ENCODE measurements at places on chromosomes 5 and 9.
A peak's percentile ranks its signal among the peaks of the same experiment; 100 is the strongest.

DNA sequence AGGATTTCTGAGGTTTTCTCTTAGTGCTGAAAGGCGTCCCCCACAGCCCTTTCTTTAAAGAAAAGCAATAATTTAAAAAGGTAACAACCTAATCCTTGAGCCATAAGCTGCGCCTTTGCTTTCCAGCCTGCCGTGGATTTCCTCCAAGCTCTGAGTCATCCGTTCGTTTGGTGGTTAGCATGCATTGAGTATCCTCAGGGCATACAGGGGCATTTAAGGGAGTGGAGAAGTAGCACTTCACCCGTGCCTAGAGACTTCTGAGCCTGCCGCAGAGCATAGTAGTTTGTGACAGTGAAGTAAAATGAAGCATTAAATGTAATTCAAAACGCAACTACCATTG, 892 bp upstream of the TNC start:
- no peak for DNase-seq

DNA sequence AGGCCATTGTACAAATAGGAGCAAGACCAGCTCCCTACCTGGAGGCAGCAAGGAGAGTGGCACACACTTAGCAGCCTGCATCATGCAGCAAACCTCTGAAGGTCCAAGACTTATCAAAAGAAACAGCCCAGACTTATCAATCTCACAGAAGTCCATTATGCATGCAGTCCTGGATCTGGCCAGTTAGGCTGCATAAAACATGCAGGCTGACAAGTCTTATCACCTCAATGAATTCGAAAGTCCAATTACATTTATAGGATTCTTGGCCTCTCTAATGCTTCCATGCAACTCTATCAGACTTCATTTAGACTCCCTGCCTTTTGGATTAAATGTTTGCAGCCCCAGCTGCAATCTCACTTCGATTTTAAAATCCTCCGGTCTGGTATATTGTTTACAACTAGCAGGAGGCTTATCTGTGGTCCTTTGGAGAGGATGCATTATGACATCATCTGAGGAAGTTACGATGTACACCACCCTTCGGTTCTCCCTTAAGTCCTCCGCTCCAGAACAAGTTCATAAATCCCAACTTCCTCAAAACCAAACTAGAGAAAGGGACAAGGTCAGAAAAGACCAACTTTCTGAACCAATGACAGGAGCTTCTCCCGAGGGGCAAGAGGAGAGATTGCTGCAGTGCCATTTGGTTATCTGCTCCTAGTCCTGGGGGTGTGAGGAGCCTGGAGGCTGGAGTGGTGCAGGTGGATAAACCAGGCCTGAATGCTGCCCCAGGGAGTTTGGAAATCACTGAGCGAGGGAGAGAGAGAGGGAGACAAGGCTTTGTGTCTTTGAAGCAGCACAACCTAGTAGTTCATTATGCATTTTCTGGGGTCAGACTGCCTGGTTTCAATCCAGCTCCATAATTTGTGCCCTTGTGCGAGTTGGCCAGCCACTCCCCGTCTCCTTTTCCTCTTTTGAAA, 313.9 kb downstream of the TLE1 start:
- DNase-seq: no peak

- DNase-seq: no peak
These were observed 83.9 kb downstream of the PAPPA start for GRCh38 chr9:116237456-116237855.

DNA sequence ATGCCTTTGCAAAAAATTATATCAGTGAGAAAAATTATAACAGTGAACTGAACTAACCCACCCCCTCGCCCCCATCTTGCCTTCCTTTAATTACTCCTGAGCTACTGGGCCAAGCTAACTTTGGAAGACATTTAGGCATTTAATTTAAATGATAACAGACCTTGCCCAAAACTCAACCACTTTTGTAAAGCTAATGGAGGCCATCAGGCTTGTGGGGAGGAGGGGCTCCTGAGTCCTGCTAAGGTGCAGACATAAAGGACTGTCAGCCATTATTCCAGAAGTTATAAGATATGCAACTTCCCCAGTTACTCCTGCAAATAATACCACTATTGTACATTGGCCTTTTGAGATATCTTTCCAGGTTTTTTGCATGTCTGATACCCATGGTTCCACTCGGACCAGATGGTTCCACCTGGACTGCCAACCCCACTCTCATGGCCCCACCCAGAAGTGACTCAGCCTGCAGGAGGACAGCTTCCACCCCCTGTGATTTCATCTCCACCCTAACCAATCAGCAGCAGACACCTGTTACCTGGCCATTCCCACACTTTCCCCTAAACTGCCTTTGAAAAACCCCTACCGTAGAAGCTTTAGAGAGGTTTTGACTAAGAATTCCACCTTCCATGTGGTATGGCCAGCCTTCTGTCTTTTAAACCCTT, 805.4 kb upstream of the CDH6 start:
- DNase-seq: no peak

DNA sequence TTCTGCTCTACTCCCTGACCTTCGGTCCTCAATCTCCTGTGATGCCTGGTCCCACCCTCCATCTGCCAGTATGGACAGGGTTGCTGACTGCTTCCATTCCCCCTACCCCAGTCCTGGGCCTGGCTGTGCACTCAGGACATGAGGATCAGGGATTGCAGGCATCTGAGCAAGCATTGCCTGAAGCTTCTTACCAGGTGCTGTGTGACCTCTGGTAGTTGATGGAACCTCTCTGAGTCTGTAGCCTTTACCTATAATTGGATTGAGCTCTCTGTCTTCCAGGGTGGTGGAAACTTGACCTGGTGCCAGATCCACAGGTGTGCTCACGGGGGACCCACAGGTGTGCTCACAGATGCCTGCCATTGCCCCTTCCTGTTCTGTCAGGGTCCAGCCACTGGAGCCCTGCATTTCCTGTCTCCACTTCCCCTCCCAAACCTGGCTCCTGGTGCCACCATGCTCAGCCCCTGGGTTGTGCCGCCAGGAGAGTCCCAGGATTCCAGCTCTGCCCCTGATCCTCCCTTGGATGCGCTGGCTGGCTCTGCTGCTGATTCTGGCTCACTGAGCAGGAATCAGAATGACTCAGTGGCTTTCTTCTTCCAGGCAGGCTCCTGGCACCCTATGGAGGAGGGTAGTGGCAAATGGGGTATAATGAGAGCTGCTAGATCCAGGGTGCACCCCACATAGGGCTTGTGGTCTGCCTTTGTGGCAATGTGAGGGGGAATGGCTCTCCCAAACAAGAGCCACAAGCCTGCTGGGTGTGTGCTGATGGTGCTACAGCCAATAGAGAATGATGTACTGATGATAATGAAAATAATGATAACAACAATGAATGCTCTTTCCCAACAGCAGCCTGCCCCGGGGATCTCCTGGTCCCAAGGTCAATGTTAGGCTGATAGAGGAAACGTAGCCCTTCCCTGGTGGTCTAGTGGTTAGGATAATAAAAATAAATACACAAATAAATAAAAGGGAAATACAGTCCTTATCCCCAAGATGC, 35.2 kb upstream of the PSD2 start:
- DNase-seq: no peak

DNA sequence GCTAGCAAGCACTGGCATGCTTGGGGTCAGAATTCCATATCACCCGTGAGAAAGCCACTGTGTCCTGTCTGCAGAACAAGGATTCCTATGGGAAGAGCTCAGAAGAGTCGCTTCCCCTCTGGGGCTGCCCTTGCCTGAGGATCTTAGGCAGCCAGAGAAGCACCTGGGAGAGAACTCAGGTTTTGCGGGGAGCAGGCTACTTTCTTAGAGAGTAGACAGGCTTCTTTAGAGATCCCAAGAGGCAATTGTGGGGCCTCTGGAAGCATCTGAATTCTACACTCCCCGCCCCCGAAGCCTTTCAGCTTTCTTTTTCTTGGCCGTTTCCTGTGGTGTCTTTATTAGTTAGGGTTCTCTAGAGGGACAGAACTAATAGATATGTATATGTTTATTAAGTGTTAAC, 40.9 kb downstream of the PHF2 start:
- no peak for DNase-seq

- DNase-seq: no peak
These were observed 94.8 kb upstream of the CDH12 start for GRCh38 chr5:22947921-22948320.

- no peak for DNase-seq
These were observed 27.7 kb downstream of the PTCD2 start for GRCh38 chr5:72347801-72348308.

GRCh38 chr5:2094616-2094995, 211.9 kb upstream of the IRX4 start:
- no peak for DNase-seq

- DNase-seq: peak; percentile 61
These were observed 11.0 kb downstream of the SPINK14 start for GRCh38 chr5:148179234-148179824.

All from CD4-positive, alpha-beta T cell treated with Interferon alpha-2 for 1 hour (primary cell).